Transverse colon (tissue), 4 donors: ENCODE measurements at places on chromosomes 12 and 14. TPM values are rescaled to one million over a fixed set of nuclear protein-coding genes. Genes with fewer than 3 reads are reported as not detected.

GRCh38 chr12:58765653-58766512 lies 154.4 kb downstream of the LRIG3 start:
- no peak for DNase-seq

GRCh38 chr12:98758331-98758730 lies 113.2 kb downstream of the APAF1 start:
- DNase-seq = no peak

DNA sequence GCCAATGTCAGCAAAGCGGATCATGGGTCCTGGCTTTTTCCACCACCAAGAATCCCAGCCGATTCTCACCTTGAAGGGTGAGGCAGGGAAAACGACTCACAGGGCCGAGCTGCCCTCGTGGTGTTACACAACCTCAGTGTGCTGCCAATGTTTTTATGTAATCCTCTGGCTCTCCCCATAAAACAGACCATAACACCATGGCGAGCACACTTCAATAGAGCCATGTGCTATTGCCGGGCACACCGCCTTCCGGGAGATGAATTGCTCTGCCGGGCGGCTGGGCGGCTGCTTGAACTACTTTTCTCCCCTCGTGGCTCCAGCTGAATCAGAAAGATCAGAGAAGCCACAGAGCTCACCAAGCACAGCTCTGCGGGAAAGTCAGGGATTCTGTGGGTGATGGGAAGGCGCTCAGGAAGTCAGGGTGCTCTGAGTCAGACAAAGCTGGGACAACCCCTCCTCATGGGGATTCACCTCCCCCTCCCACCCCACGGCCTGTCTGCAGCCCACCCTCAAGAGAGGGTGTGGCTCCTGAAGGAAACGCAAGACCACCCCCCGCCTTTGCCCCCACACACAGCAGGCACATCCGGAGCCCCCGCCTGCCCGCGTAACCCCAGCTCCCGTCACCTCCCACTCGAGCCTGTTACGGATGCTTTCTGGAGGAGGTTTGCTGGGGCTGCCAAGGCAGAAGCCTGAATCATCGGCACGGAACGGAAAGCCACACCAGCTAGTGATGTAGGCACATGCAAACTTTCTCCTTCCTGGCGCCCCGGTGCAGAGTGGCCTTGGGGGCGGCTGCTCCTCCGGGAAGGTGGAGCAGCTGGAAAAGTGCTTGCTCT lies 1.8 kb downstream of the GALNT9 start:
- DNase-seq = peak; percentile 61

The RNASE2 gene
- not detected for total RNA-seq

- no peak for DNase-seq
Measured at GRCh38 chr14:63616015-63616414, 25.7 kb downstream of the WDR89 start.

DNA sequence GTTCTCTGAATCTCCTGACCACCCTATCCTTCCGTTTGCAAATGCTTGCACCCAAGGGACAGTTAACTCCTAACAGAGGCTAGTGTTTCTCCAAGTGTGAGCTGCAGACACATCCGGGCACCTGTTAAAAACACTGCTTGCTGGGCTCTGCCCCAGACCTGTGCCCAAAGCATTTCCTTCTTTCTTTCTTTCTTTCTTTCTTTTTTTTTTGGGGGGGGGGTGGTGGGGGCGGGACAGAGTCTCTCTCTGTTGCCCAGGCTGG lies 42.5 kb downstream of the SPRING1 start:
- DNase-seq = no peak

The SDSL gene
- total RNA-seq = 16.8 TPM

DNA sequence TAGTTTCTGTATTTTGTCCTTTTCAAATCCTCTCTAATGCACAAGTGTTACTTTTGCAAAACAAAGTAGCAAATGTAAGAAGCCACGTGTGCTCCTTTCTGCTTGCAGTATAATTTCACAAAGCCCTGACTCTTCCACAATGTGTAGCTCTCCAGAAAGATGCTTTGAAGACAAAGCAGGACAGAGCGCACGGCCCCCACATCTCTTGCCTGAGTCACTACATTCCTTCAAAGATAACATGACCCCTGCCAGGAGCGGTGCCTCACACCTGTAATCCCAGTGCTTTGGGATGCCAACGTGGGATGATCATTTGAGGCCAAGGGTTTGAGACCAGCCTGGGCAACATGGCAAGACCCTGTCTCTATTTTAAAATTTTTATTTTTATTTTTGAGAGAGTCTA lies 40.5 kb downstream of the JAG2 start:
- no peak for DNase-seq

DNA sequence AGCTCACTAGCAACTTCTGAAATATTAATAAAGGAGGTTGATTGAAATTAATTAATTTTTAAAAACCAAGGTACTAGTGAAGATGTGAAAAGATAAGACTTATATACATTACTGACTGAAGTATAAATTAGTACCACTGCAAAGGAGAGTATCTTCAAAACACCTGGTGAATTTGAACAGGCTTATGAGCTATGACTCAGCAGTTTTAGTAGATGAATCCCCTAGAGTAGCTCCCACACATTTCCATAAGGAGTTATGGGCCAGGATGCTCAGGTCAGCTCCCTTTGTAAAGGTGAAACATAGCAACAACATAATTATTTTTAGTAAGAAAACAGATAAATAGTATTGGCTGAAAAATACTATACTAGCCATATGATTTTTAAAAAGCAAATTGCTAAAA lies 218.6 kb downstream of the SYT1 start:
- DNase-seq = no peak

DNA sequence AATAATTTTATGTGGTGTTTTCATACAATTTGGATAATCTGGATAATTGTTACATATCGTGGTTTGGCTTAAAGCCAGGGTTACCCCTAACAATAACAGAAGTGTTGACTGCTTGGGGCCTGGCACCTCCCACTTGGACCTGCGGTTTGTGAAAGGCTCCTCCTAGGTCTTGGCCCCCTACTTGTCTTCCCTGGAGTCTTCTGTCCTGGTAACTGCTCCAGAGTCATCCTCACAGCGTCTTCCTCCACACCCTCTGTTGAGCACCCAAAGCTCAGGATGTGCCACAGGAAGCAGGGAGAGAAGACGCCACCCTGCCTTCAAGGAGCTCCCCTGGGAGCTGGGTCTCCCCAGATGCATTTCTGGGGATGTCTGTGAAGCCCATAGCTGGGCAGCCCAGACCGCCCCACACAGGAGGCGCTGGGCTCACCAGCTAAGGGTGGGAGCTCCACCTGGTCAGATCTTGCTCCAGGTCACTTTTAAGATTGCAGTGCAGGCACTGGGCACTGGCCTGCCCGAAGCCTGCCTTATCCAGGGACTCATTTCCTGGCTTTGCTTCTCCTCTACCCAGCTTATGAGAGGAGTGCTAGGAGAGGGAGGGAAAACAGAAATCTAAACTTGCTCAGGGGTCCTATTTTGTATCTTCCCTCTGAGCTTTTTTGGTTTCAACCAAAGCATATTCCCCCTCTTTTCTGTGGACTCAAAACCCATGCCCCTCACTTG lies 98.2 kb downstream of the ZFP36L1 start:
- no peak for DNase-seq

GRCh38 chr14:55964091-55964490 lies 154.1 kb upstream of the PELI2 start:
- DNase-seq = no peak

DNA sequence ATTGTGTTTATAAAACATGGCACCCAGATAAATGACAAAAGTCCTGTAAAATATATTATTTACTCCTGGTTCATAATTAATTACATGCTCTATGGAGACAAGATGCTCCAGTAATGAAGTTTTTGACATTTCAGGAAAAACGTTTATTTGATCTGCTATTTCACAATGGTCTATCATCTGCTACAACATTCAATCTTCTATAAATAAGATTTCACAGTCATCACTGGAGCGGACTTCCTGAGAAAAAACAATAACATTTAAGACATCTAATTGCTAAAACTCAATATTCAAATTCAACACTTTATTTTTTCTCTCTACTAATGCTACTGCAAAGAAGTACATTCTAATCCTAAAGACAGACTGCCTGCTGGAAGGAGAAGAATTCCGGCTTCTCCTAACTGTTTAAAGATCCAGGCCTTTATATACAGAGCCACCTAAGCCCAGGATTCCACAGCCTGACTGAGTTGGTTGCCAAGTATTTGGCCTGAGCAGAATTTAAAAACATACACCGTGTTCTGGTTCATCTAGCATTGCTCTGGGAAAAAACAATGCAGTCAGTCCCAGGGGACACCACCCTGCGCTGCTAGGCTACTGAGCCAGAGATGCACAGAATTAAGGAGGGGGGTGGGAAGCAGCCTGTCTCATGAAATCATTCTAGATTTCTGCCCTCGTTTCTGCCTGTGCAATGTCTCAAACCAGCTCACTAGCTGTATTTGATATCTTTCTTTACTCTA lies 58.0 kb downstream of the TMTC1 start:
- peak; percentile 19 for DNase-seq

The GNB3 gene
- not detected for total RNA-seq

- no peak for DNase-seq
Measured at GRCh38 chr14:86513564-86513963, 983.6 kb downstream of the FLRT2 start.

The TRIM9 gene
- 9.2 TPM for total RNA-seq

DNA sequence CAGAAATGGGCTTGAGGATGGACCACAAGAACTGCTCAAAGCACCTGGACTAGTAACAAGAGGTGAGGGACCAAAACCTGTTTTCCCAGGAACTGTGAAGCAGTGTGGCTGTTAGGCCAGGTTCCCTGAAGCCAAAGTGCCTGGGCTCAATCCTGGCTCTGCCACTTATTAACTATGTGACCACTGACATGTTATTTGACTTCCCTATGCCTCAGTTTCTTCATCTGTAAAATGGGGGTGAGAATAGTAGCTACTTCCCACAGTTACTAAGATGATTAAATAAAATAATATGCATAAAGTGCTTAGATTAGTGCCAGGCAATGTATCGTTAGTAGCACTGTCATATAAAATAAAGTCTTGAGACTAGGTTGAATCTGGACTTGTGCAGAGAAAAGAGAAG lies 25.6 kb downstream of the SMUG1 start:
- DNase-seq = no peak

DNA sequence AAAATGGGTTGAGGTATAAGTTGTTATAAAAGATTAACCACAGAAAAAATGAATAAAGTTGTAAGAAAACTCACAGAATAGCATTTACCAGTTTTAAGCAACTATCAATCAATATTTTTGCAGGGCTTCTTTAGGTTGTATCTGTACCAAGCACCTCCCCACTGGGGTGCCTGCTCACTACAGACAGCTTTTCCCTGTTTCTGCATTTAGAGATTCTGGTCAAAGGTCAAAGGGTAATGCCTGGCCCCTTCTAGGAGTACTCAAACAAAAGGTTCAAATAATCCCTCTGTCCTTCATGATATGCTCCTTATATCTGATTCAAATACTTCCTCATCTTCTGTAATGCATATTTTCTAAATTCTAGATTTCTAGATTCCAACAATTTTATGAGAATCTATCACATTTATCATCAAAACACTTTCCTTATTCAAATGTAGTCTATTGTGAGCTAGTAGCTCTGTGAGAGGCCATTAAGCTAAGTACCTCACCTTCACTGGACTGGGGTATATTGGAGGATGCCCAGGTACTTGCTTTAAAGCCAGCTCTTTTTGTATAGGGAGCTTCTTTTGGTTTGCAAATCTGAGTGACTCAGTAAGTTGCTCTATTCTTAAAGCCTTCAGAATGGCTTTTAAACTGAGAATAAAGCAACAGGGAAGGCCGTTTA lies 120.7 kb upstream of the PTPRB start:
- no peak for DNase-seq

- no peak for DNase-seq
Measured at GRCh38 chr14:100471441-100472093, 115.7 kb downstream of the BEGAIN start.

GRCh38 chr14:70962935-70963334 lies 55.7 kb downstream of the PCNX1 start:
- DNase-seq = no peak

- no peak for DNase-seq
Measured at GRCh38 chr12:60805364-60805763, 1209.5 kb downstream of the SLC16A7 start.

GRCh38 chr14:54435500-54435981 lies 5.6 kb downstream of the CNIH1 start:
- no peak for DNase-seq

The PAH gene
- not detected for total RNA-seq

The GALNT9 gene
- total RNA-seq = 0.82 TPM

The ARL6IP4 gene
- 172 TPM for total RNA-seq

GRCh38 chr12:49984476-49985359 lies 12.0 kb downstream of the AQP6 start:
- DNase-seq = no peak

DNA sequence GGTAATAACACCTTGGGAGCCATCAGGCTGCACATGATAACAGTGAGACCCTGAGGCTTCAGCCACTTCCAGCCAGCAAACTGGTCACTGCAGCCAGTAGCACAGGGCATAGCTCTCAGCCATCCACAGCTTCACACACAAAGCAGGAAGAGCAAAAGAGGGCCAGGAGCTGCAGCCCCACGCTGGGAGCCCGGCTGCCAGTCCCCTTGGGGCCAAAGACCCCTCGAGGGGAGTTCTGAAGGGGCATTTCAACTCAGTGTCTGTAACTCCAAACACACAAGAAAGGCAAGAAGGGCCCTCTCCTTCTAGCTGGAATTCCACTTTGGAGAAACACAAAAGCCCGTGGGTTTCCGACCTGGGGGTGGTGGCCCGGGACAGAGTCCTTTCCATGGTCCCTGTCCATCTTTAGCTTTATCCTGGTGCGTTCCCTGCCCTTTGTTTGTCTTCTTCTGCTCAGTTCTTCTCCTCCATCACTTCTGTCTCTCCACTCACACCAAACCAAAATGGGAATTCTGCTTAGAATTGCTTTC lies 151.8 kb upstream of the FKBP4 start:
- DNase-seq = peak; percentile 2

DNA sequence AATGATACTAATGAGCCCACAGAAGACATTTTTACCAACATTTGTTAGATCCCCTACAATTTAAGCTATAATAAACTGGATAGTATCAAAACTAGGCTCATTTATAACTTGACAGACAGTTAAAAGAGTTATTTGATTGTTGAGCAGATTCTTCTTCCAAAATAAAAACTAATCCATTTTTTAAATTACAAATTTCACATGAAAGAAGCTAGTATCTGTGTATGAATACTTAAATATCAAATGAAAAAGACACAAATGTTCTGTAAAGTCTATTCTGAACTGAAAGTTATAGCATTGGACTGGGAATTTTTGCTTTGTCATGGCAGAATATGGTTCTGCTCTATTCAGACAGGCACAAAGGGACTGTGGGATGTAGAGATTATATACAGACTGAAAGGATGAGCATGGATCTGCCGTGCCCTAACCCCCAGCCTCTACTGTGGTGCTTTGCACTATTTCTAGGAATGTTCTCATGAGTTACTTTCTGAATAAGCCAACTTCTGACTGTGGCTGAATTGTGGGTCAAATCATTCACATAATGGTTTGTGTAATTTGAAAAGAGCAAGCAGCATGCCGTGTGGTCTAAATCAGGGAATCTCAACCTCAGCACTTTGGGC lies 352.7 kb downstream of the KCNH5 start:
- DNase-seq = no peak

The TGM1 gene
- 96.5 TPM for total RNA-seq

- no peak for DNase-seq
Measured at GRCh38 chr14:24269368-24269767, 2.0 kb downstream of the RABGGTA start.

The RNASE3 gene
- not detected for total RNA-seq
